Lung microvascular endothelial cell (primary cell): ENCODE measurements at places on chromosomes 7 and 10. TPM values are rescaled to one million over a fixed set of nuclear protein-coding genes. Genes with fewer than 3 reads are reported as not detected.

MACROH2A2 gene
- total RNA-seq: under 0.01 TPM in 1 of 2 replicates, not detected in the other

SUGCT gene
- total RNA-seq: 0.79 and 0.87 TPM in 2 replicates

SPDYE8 gene
- not detected in 2 replicates for total RNA-seq

KMT2C gene
- total RNA-seq: 16.1 and 34.5 TPM in 2 replicates

EEPD1 gene
- 0.20 and 0.65 TPM in 2 replicates for total RNA-seq

AKR1C2 gene
- 11.1 and 15.3 TPM in 2 replicates for total RNA-seq

CTAGE4 gene
- total RNA-seq: not detected in 2 replicates

HOXA11 gene
- 0.22 TPM in 1 of 2 replicates, not detected in the other for total RNA-seq

ASIC3 gene
- total RNA-seq: under 0.01 and 0.40 TPM in 2 replicates

TRPV5 gene
- not detected in 2 replicates for total RNA-seq

SLC26A3 gene
- not detected in 2 replicates for total RNA-seq

SBDS gene
- total RNA-seq: 53.6 and 100 TPM in 2 replicates

CADPS2 gene
- total RNA-seq: 44.2 and 48.0 TPM in 2 replicates

DDX21 gene
- 42.9 and 57.7 TPM in 2 replicates for total RNA-seq

LRRC17 gene
- total RNA-seq: 0.20 and 2.0 TPM in 2 replicates

CHST3 gene
- total RNA-seq: 5.4 and 6.9 TPM in 2 replicates

LRCH4 gene
- 5.8 and 6.3 TPM in 2 replicates for total RNA-seq

ZNF282 gene
- total RNA-seq: 20.9 and 21.4 TPM in 2 replicates

NAT16 gene
- not detected in 2 replicates for total RNA-seq

ZNF138 gene
- 2.6 and 4.4 TPM in 2 replicates for total RNA-seq

C10orf62 gene
- total RNA-seq: not detected in 2 replicates

ANKRD30A gene
- not detected in 2 replicates for total RNA-seq

DEPP1 gene
- 164 and 225 TPM in 2 replicates for total RNA-seq

PAX4 gene
- total RNA-seq: not detected in 2 replicates

MARVELD1 gene
- 10.7 and 11.5 TPM in 2 replicates for total RNA-seq

GPR15LG gene
- total RNA-seq: not detected in 2 replicates

LIPM gene
- total RNA-seq: not detected in 2 replicates

NFKB2 gene
- total RNA-seq: 12.0 and 16.9 TPM in 2 replicates

R3HCC1L gene
- 7.9 and 8.7 TPM in 2 replicates for total RNA-seq

ASB4 gene
- total RNA-seq: not detected in 2 replicates

C10orf67 gene
- total RNA-seq: not detected in 2 replicates

LSM5 gene
- total RNA-seq: 13.9 and 21.4 TPM in 2 replicates

CPN1 gene
- total RNA-seq: not detected in 2 replicates

OGDHL gene
- total RNA-seq: 0.20 and 0.22 TPM in 2 replicates

RTKN2 gene
- under 0.01 TPM in 2 replicates for total RNA-seq

CPA4 gene
- total RNA-seq: under 0.01 TPM in 1 of 2 replicates, not detected in the other

ZMYND11 gene
- 30.9 and 49.8 TPM in 2 replicates for total RNA-seq
